ENCODE measurements at places on chromosomes 7 and 10.
A peak's percentile ranks its signal among the peaks of the same experiment; 100 is the strongest.

GRCh38 chr10:116787893-116788665 is 45.7 kb upstream of the HSPA12A start:
- peak; percentile 69 for DNase-seq
- no peaks in the 10 kb centered on the region for H3K4me1 ChIP-seq
- no peaks in the 10 kb centered on the region for H3K36me3 ChIP-seq

DNA sequence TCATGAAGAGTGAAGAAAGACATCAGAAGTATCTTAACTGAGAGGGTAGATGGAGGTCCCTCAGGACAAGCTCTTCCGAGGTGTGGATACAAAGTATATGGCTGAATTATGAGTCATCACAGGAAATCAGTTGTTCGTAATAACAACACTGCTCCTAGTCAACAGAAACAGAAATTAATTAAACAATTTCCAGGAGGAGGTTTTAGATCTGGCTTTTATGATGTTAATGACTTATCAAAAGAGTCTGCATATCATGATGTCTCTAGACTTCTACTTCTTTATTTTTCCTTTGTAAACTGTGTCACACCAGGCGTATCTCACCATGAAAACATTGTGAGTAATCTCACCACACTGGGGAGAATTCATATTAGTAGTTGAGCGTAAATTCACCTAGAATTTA is 31.2 kb downstream of the OSBPL3 start:
- peaks cover 1% of the 10 kb centered on the region for H3K4me1 ChIP-seq
- H3K27me3 ChIP-seq: no peaks in the 10 kb centered on the region
- no peaks in the 10 kb centered on the region for H3K36me3 ChIP-seq
- H3K27ac ChIP-seq: no peak overlapping the region

DNA sequence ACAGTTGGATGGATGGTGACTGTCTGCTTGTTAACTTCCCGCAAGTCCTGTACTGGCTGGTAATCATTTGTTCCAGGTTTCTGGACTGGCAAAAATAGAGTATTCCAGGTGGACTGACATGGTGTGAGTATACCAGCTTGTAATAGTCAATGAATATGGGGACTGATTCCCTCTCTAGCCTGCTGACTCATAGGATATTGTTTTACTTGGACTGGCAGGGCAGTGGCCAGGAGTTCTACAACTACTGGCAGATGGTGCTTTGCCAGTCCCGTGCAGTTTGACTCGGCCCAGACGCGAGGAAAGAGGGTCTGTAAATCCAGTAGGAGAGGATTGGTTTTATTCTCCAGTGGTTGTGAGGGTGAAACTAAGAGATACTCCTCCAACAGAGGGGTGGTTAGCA is 78.0 kb downstream of the PRR15 start:
- H3K4me1 ChIP-seq: no peaks in the 10 kb centered on the region
- no peaks in the 10 kb centered on the region for H3K27me3 ChIP-seq
- H3K4me3 ChIP-seq: no peak overlapping the region
- DNase-seq: no peak
- no peaks in the 10 kb centered on the region for H3K36me3 ChIP-seq

DNA sequence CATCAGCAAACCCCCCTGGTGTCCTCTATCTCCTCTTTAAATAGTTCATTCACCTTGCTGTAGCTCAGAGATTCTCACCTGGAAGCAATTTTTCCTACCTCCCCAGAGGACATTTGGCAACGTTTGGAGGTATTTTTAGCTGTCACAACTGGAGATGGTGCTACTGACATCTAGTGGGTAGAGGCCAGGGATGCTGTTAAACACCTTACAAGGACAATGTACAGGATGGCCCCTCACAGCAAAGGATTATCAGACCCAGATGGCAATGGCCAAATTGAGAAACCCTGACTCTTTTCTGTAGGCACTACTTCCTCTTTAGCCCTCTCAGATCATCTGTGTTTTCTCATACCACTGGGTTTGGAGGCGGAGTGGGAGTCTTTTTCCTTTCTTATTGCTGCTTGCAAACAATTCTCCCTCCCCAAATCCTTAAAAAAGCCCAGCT is 13.2 kb upstream of the TRA2A start:
- H3K27me3 ChIP-seq: peaks cover 2% of the 10 kb centered on the region
- no peaks in the 10 kb centered on the region for H3K36me3 ChIP-seq
- peak; percentile 44 for DNase-seq
- H3K27ac ChIP-seq: no peak overlapping the region
- H3K4me1 ChIP-seq: no peaks in the 10 kb centered on the region

DNA sequence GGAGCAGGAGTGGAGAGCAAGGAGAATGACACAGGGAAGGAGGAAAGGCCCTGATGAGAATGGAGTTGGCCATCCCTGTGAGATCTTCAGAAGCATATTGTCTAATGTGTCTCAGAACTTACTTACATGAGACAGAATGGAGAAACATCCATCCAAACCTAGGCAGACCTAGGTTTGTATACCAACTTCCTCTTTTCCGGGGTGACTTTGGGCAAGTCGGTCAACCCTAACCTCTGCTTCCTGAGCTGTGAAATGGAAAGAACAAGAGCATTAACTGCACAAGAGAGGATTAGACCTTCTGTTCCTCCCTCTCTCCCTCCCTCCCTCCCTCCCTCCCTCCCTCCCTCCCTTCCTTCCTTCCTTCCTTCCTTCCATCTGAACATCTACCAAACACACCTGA is 4.5 kb downstream of the GHRHR start:
- no peak overlapping the region for H3K4me3 ChIP-seq
- no peak for DNase-seq
- H3K36me3 ChIP-seq: no peaks in the 10 kb centered on the region
- peaks cover 63% of the 10 kb centered on the region for H3K27me3 ChIP-seq
- H3K27ac ChIP-seq: no peak overlapping the region

DNA sequence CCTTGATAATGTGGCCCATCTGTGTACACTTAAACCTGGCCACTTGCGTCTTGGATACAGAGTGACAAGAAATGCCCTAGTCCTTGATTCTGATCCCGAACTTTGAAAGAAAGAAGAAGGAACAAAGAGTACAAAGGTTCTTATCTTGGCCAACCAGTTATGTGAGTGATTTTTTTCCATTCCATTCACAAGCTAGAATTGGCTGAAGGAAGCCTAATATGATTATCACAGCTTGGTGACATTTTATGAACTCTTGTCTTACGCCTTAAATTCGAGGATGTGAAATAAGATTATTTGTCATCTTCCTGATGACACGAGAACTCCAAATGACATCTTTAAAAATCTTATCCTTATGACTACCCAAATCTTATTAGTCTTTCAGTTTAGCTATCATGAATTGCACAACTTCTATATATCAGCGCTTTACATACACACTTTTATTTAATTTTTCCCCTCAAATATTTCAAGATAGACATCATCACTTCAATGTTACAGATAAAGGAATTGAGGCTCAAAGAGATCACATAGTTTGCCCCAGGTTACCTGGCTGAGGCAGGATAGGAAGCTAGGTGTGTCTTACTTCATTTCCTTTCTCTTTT is 13.0 kb upstream of the SP4 start:
- H3K36me3 ChIP-seq: no peaks in the 10 kb centered on the region
- no peak overlapping the region for H3K4me3 ChIP-seq
- H3K27me3 ChIP-seq: no peaks in the 10 kb centered on the region
- no peak overlapping the region for H3K27ac ChIP-seq
- H3K4me1 ChIP-seq: no peaks in the 10 kb centered on the region
- DNase-seq: no peak

GRCh38 chr10:128137877-128138276 is 11.7 kb upstream of the MKI67 start:
- DNase-seq: peak; percentile 37
- peaks cover 4% of the 10 kb centered on the region for H3K27me3 ChIP-seq
- H3K36me3 ChIP-seq: no peaks in the 10 kb centered on the region
- H3K4me3 ChIP-seq: no peak overlapping the region

DNA sequence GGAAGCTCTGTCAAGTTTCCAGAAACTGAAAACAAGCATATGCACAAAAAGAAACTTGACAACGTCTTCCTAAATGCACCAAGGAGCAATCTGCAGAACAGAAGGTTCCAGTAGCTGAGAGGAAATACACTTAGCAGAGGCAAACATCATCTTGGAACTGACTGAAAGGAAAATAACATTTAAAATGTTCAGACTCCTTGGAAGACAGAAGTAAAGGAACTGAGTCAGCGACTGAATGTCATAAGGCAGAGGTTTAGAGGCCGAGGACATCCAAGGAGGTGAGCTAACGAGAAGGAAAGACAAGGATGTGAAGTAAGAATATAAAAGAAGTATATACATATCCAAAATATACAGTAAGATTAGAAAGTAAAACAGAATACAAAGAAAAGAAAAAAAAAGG is 24.1 kb downstream of the SEMA3D start:
- H3K27ac ChIP-seq: no peak overlapping the region
- DNase-seq: peak; percentile 13
- H3K4me3 ChIP-seq: no peak overlapping the region
- H3K4me1 ChIP-seq: no peaks in the 10 kb centered on the region
- H3K27me3 ChIP-seq: no peaks in the 10 kb centered on the region

DNA sequence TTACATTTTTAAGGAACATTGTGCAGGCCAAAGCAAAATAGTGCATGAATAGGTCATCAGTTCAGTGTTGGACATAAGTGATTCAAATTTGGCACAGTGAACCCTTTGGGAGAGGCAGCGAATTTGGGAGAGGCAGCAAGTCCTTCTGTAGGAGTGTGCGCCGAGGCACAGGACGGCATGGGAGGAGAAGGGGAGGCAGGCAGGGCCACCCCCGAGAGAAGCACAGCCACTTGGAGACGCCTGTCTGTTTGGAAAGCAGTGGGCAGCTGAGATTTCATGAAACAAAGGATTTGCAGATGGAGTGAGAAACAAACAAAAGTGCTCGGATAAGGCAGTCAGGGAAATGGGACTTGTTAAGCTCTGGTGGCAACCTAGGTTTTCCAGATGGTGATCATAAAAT is 30.6 kb downstream of the VIPR2 start:
- DNase-seq: no peak
- H3K4me3 ChIP-seq: no peak overlapping the region
- no peaks in the 10 kb centered on the region for H3K4me1 ChIP-seq
- no peaks in the 10 kb centered on the region for H3K36me3 ChIP-seq
- no peak overlapping the region for H3K27ac ChIP-seq

DNA sequence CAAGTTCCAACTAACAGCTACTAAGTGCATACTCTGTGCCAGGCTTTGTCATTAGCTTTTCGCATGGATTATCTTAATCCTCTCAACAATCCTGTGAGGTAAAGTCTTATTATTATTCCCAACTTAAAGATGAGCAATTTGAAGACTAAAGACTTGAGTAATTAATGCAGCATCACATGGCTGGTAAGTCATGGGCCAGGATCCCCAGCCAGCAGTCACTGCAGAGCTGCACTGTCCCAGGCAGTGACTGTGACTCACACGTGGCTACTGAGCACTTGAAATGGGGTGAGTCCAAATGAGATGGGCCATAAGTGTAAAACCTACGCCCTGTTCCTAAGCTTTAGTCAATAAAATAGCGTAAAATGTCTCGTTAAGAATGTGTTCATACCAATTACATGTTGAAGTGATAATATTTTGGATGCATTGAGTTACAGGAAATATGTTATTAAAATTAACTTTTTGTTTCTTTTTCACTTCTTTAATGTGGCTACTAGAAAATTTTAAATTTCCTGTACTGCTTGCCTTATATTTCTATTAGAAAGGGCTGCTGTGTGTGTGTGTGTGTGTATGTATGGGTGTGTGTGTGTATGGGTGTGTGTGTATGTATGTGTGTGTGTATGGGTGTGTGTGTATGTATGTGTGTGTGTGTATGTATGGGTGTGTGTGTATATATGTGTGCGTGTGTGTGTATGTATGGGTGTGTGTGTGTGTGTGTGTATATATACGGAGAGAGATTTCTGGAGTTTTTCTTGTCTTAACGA is 756.3 kb downstream of the AUTS2 start:
- H3K27ac ChIP-seq: no peak overlapping the region
- no peaks in the 10 kb centered on the region for H3K36me3 ChIP-seq
- no peaks in the 10 kb centered on the region for H3K27me3 ChIP-seq
- no peaks in the 10 kb centered on the region for H3K4me1 ChIP-seq
- H3K4me3 ChIP-seq: no peak overlapping the region

DNA sequence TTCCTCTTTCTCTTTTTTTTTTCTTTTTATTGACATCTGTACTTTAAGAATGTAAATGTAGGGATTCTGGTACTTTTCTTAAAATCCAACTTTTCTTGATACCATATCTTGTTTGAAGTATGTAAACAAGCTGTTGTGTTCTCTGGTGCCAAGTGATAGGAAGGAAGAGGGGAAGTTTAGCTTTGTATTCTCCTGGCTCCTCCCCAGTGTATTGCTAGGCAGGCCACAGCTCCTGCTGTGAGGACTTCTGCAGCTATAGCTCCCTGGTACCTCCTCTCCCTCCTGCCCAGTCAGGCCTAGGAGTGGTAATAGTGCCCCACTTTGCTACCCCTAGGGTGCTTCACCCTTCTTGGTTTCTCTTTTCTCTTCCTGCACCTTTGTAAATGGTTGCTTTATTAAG is 45.3 kb upstream of the SP8 start:
- H3K4me3 ChIP-seq: no peak overlapping the region
- no peaks in the 10 kb centered on the region for H3K27me3 ChIP-seq
- H3K36me3 ChIP-seq: no peaks in the 10 kb centered on the region
- H3K27ac ChIP-seq: no peak overlapping the region
- DNase-seq: no peak

DNA sequence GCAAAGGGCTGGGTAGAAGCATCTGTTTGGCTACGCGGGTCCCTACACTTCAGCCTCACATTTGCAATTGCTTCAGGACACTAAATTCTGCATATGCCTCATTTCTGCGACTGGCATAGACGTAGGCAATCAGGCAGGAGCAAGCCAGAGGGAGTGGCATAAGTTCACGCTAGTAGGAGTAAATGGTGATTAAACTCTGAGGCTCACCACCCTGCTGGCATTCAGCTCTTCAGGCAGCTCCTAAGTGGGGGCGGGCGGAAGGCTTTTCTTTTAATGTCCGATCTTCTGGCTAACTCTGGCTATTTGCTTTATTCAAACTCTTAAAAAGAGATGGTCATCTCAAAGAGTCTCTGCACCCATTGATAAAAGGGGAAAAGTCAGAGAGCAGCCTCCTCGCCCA is 45.3 kb downstream of the RGS10 start:
- no peak overlapping the region for H3K4me3 ChIP-seq
- H3K27ac ChIP-seq: no peak overlapping the region
- H3K27me3 ChIP-seq: no peaks in the 10 kb centered on the region

DNA sequence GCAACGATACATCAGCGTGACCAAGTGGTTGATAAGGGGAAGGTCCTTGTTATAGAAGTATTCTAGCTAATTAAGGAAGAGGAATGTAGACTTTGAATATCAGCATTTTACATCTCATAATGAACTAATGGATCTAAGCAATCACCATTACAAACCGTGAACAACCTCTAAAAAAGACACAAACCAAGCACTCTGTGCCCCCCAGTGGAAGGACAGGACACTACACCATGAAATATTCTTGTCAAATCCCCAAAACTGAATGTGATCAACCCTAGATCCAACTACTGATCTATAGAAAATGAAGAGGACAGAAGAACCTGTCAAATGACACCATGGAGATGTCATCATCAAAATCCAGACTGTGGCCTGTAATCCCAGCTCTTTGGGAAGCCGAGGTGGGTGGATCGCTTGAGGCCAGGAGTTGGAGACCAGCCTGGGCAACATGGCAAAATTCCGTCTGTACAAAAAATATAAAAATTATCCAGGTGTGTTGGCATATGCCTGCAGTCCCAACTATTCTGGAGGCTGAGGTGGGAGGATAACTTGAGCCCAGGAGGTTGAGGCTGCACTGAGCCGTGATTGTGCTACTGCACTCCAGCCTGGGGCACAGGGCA is 111.3 kb upstream of the CARD11 start:
- no peak overlapping the region for H3K4me3 ChIP-seq
- no peak overlapping the region for H3K27ac ChIP-seq
- no peaks in the 10 kb centered on the region for H3K4me1 ChIP-seq
- no peaks in the 10 kb centered on the region for H3K36me3 ChIP-seq
- DNase-seq: peak; percentile 48

Measured in IMR-90 (cell line).